Left lobe of liver (tissue), 2 donors: ENCODE measurements at places on chromosomes 1 and 21. TPM values are rescaled to one million over a fixed set of nuclear protein-coding genes. Genes with fewer than 3 reads are reported as not detected.

The TFF2 gene
- 0.25 TPM for total RNA-seq

The CCDC27 gene
- not detected for total RNA-seq

The RIPK4 gene
- total RNA-seq = 8.2 TPM

The CSMD2 gene
- total RNA-seq = 0.25 TPM

DNA sequence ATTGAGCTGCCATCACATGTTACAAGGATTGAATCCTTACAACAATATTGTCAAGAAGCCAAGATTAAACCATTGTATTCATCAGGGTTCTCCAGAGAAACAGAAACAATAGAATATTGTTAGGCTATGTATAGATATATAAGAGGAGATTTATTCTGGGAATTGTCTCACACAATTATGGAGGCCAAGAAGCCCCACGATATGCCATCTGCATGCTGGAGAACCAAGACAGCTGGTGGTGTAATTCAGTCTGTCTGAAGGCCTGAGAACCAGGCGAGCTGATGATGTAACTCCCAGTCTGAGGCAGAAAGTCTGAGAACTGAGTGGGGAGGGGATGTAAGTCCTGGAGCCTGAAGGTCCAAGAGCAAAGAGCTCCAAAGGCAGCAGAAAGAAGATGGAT is 14.5 kb upstream of the TTF2 start:
- DNase-seq = no peak

GRCh38 chr1:222620566-222620965 is 2.7 kb downstream of the MIA3 start:
- DNase-seq = no peak

DNA sequence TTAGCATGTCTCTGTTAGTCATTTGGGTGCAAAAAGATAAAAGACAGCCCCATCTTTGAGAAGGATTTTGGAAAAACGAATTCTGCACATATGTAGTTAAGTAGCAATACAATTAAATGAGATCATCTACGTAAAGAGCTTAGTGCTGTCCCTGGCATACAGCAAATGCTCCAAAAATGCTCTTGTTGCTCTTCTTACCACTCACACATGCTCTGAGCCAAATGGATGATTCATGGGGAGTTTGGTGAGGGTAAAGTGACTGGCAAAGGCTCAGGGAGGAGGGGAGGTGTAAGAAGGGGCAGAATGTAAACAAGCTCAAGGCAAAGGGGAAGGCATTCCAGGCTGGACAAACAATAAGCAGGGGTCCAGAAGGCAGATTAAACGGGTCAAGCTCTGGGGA is 191.9 kb downstream of the AK5 start:
- DNase-seq = no peak
